Testis (tissue), 5 donors: ENCODE measurements at places on chromosomes 6 and 20. TPM values are rescaled to one million over a fixed set of nuclear protein-coding genes. Genes with fewer than 3 reads are reported as not detected.

The MLIP gene
- 1.6 TPM for polyA plus RNA-seq

The C6orf47 gene
- 11.9 TPM for polyA plus RNA-seq

The PNLDC1 gene
- 31.6 TPM for polyA plus RNA-seq

DNA sequence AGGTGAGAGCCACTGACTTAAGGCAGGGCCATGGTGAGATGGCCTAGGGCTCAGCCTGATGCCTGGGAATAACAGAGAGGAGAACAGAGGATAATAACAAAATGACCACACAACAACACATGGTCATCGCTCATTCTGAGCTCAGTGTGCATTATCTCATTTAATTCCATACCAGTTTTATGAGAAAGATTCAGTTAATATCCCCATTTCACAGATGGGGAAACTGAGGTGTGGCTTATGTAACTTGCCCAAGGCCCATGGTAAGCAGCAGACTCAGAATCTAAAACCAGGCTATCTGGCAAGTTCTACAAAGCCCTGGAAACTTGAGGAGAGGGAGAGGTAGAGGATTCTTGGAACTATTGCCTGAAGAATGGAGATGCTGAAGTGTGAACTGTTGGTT lies 200.9 kb upstream of the PMEPA1 start:
- DNase-seq = no peak

- no peak for DNase-seq
Observed at GRCh38 chr20:588932-589672, 21.0 kb downstream of the TCF15 start.

DNA sequence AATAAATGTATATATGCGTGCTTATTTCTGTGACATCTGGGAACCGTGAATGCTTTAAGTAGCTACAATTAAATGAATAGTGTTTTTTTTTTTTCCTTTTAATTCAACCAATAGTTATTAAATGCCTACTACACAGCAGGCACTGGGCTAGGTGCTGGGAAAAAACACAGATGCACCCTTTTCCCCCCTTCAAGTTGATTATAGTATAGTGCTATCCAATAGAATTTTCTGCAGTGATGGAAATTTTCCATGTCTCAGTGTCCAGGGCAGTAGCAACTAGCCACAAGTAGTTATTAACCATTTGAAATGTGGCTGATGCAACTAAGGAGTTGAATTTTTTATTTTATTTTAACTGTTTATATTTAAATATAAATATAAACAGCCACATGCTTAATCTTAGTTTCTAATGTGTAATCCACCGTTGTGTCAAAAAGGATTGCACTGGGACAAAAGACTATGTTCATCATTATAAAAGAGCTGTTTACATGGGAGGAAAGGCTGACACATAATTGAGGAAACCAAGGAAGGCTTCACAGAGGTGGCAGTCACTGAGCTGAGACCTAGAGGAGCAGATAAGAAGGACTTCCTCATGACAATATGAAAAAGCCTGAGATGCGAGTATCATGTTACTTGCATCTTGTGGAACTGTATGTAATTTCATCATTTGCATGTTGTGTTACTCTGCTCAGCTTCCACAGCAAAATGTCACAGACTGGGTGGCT lies 261.2 kb upstream of the PLCB4 start:
- no peak for DNase-seq

- no peak for DNase-seq
Observed at GRCh38 chr6:47200536-47201334, 109.0 kb downstream of the TNFRSF21 start.

DNA sequence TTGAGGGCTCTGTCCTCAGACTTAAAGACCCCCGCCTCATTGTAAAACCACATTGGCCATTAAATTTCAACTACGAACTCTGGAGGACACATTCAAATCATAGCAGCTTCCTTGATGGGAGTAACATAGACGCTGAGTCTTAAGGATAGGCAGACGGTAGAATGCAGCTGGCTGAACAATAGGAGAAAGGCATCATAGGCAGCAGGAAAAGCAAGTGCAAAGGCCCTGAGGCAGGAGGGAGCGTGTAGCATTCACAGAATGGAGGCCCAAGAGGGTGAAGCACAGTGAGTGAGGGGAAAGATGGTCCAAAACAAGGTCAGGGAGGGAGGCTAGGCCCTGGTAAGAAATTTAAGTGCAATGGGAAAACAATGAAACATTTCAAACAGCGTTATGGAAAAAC lies 8.6 kb upstream of the PFDN4 start:
- no peak for DNase-seq

DNA sequence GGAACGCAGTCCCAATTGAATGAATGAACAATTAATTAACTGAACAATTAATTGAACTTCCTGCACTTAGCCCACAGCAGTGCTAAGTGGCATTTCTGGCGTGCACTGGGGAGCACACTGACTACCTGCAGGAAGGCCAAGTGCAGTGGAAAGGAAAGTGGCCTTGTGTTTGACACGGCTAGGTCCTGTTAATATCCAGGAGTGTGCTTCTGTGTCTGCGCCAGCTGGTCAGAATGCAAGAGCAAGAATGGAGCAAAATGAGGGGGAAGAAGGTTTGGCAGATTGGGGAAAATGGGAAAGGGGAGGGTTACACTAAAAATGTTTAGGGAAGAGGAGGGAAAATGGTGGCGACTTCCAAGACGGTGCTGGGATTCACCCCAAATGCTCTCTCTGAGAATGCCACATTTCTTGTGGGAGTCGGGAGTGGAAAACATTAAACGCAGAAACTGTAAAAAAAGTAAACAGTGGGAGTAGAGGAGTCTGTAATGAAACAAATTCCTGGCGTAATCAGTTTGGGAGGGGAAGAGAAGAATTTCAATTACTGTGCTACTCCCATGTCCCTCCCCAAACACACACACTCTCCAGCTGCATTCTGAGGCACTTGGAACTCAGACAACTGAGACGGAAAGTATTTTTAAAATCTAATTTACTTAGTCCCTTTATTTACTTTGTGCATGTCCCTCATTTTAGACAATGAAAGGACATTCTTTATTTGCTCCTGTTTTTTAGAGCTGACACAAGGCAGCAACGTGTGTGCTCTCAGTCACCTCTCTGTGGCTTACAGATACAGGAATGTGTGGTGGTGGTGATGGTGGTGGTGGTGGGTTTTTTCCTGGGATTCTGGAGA lies 64.1 kb downstream of the CLIC5 start:
- DNase-seq = no peak

DNA sequence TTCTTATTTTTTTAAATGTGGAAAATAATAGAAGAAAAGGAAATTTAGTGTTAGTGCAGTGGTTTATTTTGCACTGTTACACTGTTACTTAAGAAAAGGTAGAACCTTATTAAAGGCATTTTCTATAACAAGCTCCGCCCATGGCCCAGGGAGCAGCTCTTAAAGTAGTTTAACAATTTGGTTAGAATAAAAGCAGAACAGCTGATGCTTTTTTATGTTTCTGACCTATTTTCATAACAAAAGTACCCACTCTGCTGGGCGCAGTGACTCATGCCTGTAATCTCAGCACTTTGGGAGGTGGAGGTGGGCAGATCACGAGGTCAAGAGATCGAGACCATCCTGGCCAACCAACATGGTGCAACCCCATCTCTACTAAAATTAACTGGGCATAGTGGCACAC lies 32.6 kb downstream of the DSTN start:
- DNase-seq = no peak
